ENCODE measurements at places on chromosomes 2 and 18.

- DNase-seq: no peak
These were observed 10.4 kb downstream of the FIGLA start for GRCh38 chr2:70779911-70780545.

- no peak for DNase-seq
These were observed 92.1 kb downstream of the TMEM18 start for GRCh38 chr2:584863-585823.

- no peak for DNase-seq
These were observed at the start of gene GYPC for GRCh38 chr2:126655500-126656430. TSS of gene GYPC (plus strand) at chr2:126656158. CDS start at chr2:126656264, 106 bp downstream.

DNA sequence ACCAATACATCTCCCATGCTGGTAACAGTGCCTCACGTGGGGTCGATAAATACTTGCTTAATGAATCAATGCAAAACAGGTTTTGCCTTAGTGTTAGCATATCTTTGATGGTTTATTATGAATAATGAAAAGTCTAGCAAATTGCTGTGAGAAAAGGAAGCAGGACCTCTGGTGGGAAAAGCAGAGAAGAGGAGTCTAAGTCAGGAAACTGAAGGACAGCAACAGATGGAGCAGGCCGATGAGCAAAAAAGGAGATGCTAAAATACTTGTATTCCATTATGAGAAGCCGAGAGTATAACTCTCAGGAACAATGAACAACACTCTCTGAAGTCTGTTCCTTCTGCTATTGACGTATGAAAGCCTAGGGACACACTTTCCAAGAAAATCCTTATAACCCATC lies 555.2 kb upstream of the KLHL29 start:
- no peak for DNase-seq

GRCh38 chr2:35220461-35220860 lies 1135.1 kb upstream of the CRIM1 start:
- no peak for DNase-seq

- DNase-seq: no peak
These were observed 151.2 kb upstream of the CCDC68 start for GRCh38 chr18:55110436-55110835.

Data from NCI-H2081 treated with DMSO at 0.1 percent for 48 hours (cell line).